Sigmoid colon (tissue), 7 donors: ENCODE measurements at places on chromosomes 3 and 15. TPM values are rescaled to one million over a fixed set of nuclear protein-coding genes. Genes with fewer than 3 reads are reported as not detected.

- H3K27ac ChIP-seq = no peak overlapping the region
- H3K4me3 ChIP-seq = no peak overlapping the region
- no peaks in the 10 kb centered on the region for H3K4me1 ChIP-seq
- H3K27me3 ChIP-seq = no peaks in the 10 kb centered on the region
- no peak for DNase-seq
Observed at GRCh38 chr3:169390741-169391305, 272.7 kb downstream of the MECOM start.

- H3K27ac ChIP-seq = no peak overlapping the region
- no peaks in the 10 kb centered on the region for H3K27me3 ChIP-seq
- no peak for DNase-seq
- H3K4me1 ChIP-seq = peaks cover 27% of the 10 kb centered on the region
Observed at GRCh38 chr15:99677540-99678134, 55.6 kb downstream of the LYSMD4 start.

DNA sequence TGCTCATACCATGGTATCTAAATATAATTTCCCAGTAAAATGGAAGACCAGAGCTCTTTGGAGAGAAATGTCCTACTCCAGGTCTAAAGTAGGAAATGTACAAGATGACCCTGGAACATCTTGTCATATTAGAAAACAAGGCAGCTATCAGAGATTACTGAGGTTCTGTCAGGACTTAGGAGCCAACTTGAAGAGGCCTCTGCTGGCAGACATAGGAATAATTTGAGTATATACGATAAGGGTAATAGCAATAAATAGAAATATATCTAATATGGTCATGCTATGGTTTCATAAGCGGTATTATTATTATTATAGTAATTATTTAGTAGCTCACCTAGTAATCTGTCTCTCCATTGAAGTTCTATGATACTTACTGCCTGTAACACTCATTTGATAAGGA is 224.2 kb downstream of the SOX2 start:
- DNase-seq = no peak
- H3K27me3 ChIP-seq = no peaks in the 10 kb centered on the region
- H3K4me3 ChIP-seq = no peak overlapping the region
- no peak overlapping the region for H3K27ac ChIP-seq
- H3K4me1 ChIP-seq = no peaks in the 10 kb centered on the region

DNA sequence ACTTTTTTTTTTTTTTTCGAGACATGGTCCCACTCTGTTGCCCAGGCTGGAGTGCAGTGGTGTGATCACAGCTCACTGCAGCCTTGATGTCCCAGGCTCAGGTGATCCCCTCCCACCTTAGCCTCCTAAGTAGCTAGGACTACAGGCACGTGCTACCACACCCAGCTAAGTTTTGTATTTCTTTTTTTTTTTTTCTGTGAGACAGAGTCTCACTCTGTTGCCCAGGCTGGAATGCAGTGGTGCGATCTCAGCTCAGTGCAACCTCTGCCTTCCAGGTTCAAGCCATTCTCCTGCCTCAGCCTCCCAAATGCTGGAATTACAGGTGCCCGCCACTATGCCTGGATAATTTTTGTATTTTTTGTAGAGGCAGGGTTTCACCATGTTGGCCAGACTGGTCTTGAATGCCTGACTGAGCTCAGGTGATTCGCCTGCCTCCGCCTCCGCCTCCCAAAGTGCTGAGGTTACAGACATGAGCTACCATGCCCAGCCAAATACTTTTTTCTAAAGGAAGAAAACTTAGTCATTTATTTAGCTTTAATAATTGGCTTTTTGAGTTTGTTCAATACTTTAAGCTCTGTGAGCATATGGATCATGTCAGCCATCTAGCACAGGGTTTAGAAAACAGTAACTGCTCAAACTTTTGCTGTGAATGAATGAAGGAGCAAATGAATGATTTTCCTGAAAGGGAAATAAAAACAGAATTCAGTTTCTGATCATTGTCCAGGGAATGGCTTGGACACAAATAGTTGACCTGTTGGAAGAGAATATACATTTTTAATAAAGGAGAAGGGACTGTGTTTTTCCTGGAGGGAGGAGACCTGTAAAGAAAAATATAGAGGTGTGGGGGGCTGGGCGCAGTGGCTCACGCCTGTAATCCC is 26.0 kb downstream of the UBE2E1 start:
- peaks cover 27% of the 10 kb centered on the region for H3K4me1 ChIP-seq
- H3K4me3 ChIP-seq = no peak overlapping the region
- H3K27me3 ChIP-seq = no peaks in the 10 kb centered on the region
- DNase-seq = no peak

DNA sequence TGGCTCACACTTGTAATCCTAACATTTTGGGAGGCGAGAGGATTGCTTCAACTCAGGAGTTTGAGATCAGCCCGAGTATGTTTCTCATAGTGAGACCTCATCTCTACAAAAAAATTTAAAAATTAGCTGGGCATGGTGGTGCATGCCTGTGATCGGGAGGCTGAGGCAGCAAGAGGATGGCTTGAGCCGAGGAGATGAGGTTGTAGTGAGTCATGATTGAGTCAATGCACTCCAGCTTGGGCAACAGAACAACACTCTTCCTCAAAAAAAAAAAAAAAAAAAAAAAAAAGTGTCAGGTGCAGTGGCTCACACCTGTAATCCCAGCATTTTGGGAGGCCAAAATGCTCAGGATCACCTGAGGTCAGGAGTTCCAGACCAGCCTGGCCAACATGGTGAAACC is 2.4 kb downstream of the RPL39L start:
- H3K36me3 ChIP-seq = no peaks in the 10 kb centered on the region
- no peak for DNase-seq
- no peak overlapping the region for H3K27ac ChIP-seq
- H3K4me1 ChIP-seq = no peaks in the 10 kb centered on the region

GRCh38 chr3:37024092-37024491 is 30.8 kb downstream of the MLH1 start:
- no peak overlapping the region for H3K27ac ChIP-seq
- H3K4me1 ChIP-seq = no peaks in the 10 kb centered on the region
- no peak overlapping the region for H3K4me3 ChIP-seq
- no peaks in the 10 kb centered on the region for H3K27me3 ChIP-seq
- H3K36me3 ChIP-seq = peaks cover 42% of the 10 kb centered on the region

DNA sequence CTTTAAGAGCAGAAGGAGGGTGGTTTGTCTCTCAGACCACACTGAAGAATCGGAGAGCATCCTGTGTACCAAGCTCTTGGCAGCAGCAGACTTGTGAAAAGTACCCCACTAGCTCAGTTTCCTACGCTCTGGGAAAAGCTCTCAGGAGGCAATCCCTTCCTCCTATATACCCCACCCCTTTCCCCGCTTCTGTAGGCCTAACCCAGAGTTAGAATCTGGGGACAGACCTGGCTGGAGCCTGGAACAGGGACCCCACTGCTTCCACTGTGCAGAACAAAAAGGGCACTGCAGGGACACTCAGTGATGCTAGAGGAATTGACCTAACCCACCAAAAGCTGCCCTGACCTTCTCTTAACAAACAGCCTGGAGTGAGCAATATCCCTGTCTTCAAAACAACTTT is 70.0 kb upstream of the CCDC39 start:
- H3K36me3 ChIP-seq = no peaks in the 10 kb centered on the region
- H3K27ac ChIP-seq = no peak overlapping the region
- no peak for DNase-seq
- H3K4me1 ChIP-seq = no peaks in the 10 kb centered on the region

DNA sequence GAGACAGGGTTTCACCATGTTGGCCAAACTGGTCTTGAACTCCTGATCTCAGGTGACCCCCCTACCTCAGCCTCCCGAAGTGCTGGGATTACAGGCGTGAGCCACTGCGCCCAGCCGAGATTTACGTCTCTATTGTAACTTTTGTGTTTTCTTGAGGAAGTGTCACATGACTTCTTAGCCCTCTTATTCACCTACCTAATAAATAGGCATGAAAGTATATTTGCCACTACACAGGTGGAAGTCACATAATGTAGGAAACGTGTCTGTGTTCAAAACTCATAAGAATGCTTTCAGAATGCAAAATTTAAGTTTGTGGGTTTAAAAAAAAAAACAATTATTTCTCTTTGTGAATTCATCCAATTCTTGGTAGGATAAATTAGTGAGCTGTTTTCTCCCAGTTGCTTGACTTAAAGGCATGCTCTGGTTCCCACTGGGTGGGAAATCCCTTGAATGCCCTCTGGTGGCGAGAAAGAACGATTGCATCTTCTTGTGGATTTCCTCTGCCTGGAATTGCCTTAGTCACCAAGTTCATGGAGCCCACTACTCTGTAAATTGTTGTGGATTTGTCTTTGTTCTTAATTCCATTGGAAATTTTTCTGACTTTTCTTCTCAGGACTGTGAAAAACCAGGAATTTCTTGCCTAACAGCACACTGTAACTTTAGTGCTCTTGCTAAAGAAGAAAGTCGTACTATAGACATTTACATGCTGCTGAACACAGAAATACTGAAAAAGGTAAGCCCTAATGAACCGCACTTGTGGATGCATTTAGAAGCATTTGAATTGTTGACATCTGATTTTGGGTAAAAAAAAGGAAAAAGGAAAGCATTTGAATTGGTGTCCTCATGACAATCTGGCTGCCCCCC is 82.2 kb upstream of the CTDSPL start:
- H3K4me1 ChIP-seq = peaks cover 7% of the 10 kb centered on the region
- no peak for DNase-seq
- peaks cover 5% of the 10 kb centered on the region for H3K36me3 ChIP-seq
- no peak overlapping the region for H3K4me3 ChIP-seq
- H3K27ac ChIP-seq = no peak overlapping the region

- H3K27me3 ChIP-seq = no peaks in the 10 kb centered on the region
- H3K4me3 ChIP-seq = no peak overlapping the region
- H3K36me3 ChIP-seq = no peaks in the 10 kb centered on the region
- no peaks in the 10 kb centered on the region for H3K4me1 ChIP-seq
- peak; percentile 59 for DNase-seq
- H3K27ac ChIP-seq = no peak overlapping the region
Observed at GRCh38 chr3:126944089-126944965, 38.6 kb upstream of the PLXNA1 start.

- peak; percentile 80 for DNase-seq
- H3K36me3 ChIP-seq = peaks cover 4% of the 10 kb centered on the region
- peak overlapping the region; percentile 60 for H3K27ac ChIP-seq
- H3K4me1 ChIP-seq = peaks cover 37% of the 10 kb centered on the region
- H3K4me3 ChIP-seq = no peak overlapping the region
Observed at GRCh38 chr3:172516318-172517214, 6.7 kb downstream of the TNFSF10 start.

DNA sequence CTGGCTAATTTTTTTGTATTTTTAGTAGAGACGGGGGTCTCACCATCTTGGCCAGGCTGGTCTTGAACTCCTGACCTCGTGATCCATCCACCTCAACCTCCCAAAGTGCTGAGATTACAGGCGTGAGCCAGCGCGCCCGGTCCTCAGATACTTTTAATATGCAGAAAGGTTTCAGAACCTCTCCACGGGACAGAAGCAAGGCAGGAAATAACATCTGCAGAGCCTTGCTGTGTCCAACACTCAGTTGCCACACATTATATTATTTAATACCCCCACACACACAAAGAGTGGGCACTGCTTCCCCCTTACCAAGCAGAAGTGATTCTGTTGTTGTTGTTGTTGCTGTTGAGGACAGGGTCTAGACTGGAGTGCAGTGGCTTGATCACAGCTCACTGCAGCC is 28.0 kb downstream of the OSBPL10 start:
- H3K4me3 ChIP-seq = no peak overlapping the region
- H3K27me3 ChIP-seq = no peaks in the 10 kb centered on the region
- no peaks in the 10 kb centered on the region for H3K36me3 ChIP-seq
- H3K27ac ChIP-seq = no peak overlapping the region
- H3K4me1 ChIP-seq = no peaks in the 10 kb centered on the region
- DNase-seq = no peak

DNA sequence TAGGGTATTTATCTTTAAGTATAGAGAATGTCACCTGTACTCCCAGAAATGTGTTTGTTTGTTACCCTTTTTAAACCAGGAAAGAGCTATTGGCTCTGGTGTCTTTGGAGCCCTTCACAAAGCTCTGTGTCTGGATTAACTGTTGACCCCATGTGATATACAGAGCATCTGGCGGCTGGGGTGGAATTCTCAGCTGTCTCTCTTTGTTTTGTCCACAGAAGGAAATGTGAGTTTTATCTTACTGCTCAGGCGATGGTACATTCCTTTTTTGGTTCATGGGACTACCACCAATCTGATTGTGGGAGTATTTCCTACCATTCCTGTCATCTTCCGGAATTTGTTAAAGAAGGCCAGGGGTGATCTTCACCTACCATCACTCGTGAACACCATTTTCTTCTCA is 120.3 kb downstream of the AKAP13 start:
- H3K27ac ChIP-seq = peak overlapping the region; percentile 66
- H3K27me3 ChIP-seq = no peaks in the 10 kb centered on the region
- H3K4me1 ChIP-seq = peaks cover 34% of the 10 kb centered on the region

DNA sequence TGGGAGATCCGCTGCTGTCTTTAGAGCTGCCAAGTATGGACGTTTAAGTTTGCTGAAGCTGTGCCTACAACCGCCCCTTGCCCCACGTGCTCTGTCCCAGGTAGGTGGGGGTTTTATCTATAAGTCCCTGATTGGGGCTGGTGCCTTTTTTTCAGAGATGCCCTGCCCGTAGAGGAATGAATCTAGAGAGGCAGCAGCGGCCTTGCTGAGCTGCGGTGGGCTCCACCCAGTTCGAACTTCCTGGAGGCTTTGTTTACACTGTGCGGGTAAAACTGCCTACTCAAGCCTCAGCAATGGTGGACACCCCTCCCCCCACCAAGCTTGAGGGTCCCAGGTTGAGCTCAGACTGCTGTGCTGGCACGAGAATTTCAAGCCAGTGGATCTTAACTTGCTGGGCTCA is 83.4 kb upstream of the FGF7 start:
- H3K27ac ChIP-seq = no peak overlapping the region
- DNase-seq = no peak
- no peaks in the 10 kb centered on the region for H3K4me1 ChIP-seq
- H3K36me3 ChIP-seq = no peaks in the 10 kb centered on the region
- H3K27me3 ChIP-seq = no peaks in the 10 kb centered on the region

GRCh38 chr3:69784954-69785514 is 45.8 kb downstream of the MITF start:
- peak; percentile 89 for DNase-seq
- no peaks in the 10 kb centered on the region for H3K27me3 ChIP-seq
- H3K27ac ChIP-seq = peak overlapping the region; percentile 74
- peaks cover 53% of the 10 kb centered on the region for H3K4me1 ChIP-seq
- H3K4me3 ChIP-seq = no peak overlapping the region

- peaks cover 4% of the 10 kb centered on the region for H3K4me1 ChIP-seq
- no peak for DNase-seq
- no peak overlapping the region for H3K4me3 ChIP-seq
- no peaks in the 10 kb centered on the region for H3K36me3 ChIP-seq
- H3K27me3 ChIP-seq = no peaks in the 10 kb centered on the region
Observed at GRCh38 chr15:41936649-41937567, 35.4 kb downstream of the EHD4 start.

DNA sequence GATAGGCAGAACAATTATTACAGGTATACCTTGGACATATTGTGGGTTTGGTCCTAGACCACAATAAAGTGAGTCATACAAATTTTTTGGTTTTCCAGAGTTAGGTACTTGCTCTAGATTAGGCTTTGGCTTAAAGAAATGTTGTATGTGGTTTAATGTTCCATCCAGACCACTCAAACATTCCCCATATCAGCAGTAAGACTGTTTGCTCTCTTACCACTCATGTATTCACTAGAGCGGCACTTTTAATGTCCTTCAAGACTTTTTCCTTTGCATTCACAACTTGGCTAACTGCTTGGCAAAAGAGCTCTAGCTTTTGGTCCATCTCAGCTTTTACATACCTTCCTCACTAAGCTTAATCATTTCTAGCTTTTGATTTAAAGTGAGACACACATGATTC is 250.5 kb upstream of the SETMAR start:
- no peaks in the 10 kb centered on the region for H3K4me1 ChIP-seq
- H3K4me3 ChIP-seq = no peak overlapping the region
- no peaks in the 10 kb centered on the region for H3K27me3 ChIP-seq
- no peak overlapping the region for H3K27ac ChIP-seq
- DNase-seq = no peak
- H3K36me3 ChIP-seq = no peaks in the 10 kb centered on the region

The NUP210 gene
- 2.0 TPM for total RNA-seq

The KLHL40 gene
- total RNA-seq = not detected

The CTXND1 gene
- total RNA-seq = 0.68 TPM

The SCN11A gene
- 2.9 TPM for total RNA-seq

The BTBD1 gene
- total RNA-seq = 72.6 TPM

The TRIM69 gene
- total RNA-seq = 25.7 TPM
